Subcutaneous preadipocyte (primary cell): ENCODE measurements at places on chromosomes 1 and 21. TPM values are rescaled to one million over a fixed set of nuclear protein-coding genes. Genes with fewer than 3 reads are reported as not detected.

Gene OR2T2
- total RNA-seq = not detected in 2 replicates

Gene LDLRAD1
- total RNA-seq = not detected in 2 replicates

Gene UBE2U
- total RNA-seq = not detected in 2 replicates

Gene UTS2
- under 0.01 TPM in 1 of 2 replicates, not detected in the other for total RNA-seq

Gene AMY2B
- total RNA-seq = 3.3 and 4.4 TPM in 2 replicates

Gene SYT6
- under 0.01 TPM in 1 of 2 replicates, not detected in the other for total RNA-seq

Gene TNFRSF18
- total RNA-seq = not detected in 2 replicates

Gene DCDC2B
- total RNA-seq = not detected in 2 replicates

Gene SEC16B
- total RNA-seq = 1.2 and 2.6 TPM in 2 replicates

Gene PGBD5
- under 0.01 TPM in 1 of 2 replicates, not detected in the other for total RNA-seq

Gene C1orf87
- total RNA-seq = not detected in 2 replicates

Gene HSPA6
- total RNA-seq = under 0.01 and 0.20 TPM in 2 replicates

Gene NBPF9
- total RNA-seq = 15.1 and 24.8 TPM in 2 replicates

Gene ZNF691
- 7.6 and 9.2 TPM in 2 replicates for total RNA-seq

Gene PRELP
- total RNA-seq = under 0.01 and 0.37 TPM in 2 replicates

Gene SZT2
- total RNA-seq = 23.5 and 38.5 TPM in 2 replicates

Gene BGLAP
- 0.37 and 0.39 TPM in 2 replicates for total RNA-seq

Gene KCNJ9
- total RNA-seq = under 0.01 TPM in 1 of 2 replicates, not detected in the other

Gene B4GALT3
- total RNA-seq = 12.1 and 20.3 TPM in 2 replicates

Gene PTGS2
- total RNA-seq = 1.1 and 7.6 TPM in 2 replicates

Gene TMCO1
- 66.1 and 75.0 TPM in 2 replicates for total RNA-seq

Gene F13B
- not detected in 2 replicates for total RNA-seq

Gene B3GALT2
- total RNA-seq = under 0.01 TPM in 1 of 2 replicates, not detected in the other

Gene SPATA45
- not detected in 2 replicates for total RNA-seq

Gene CCDC27
- not detected in 2 replicates for total RNA-seq

Gene SLC44A5
- total RNA-seq = not detected in 2 replicates

Gene CTSE
- not detected in 2 replicates for total RNA-seq

Gene BMP8B
- under 0.01 TPM in 1 of 2 replicates, not detected in the other for total RNA-seq

Gene FCRL5
- total RNA-seq = not detected in 2 replicates
